Trophoblast cell (in vitro differentiated cells and primary cell): ENCODE measurements at places on chromosomes 2 and 18.

- no peak for DNase-seq
Measured at GRCh38 chr2:230140667-230141066, 71.9 kb upstream of the SLC16A14 start.

DNA sequence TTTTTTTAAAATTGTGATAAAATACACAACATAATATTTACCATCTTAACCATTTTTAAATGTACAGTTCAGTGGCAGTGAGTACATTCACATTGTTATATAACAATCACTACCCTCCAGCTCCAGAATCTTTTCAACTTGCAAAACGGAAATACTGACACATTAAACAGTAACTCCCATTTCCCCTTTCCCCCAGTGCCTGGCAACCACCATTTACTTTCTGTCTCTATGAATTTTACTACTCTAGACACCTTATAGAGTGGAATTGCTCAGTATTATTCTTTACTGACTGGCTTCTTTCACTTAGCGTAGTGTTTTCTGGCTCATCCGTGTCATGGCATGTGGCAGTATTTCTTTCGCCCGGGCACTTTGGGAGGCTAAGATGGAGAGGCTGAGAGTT is 32.6 kb downstream of the FASTKD2 start:
- no peak for DNase-seq

GRCh38 chr2:119608553-119608952 is 64.3 kb downstream of the CFAP221 start:
- DNase-seq = no peak

DNA sequence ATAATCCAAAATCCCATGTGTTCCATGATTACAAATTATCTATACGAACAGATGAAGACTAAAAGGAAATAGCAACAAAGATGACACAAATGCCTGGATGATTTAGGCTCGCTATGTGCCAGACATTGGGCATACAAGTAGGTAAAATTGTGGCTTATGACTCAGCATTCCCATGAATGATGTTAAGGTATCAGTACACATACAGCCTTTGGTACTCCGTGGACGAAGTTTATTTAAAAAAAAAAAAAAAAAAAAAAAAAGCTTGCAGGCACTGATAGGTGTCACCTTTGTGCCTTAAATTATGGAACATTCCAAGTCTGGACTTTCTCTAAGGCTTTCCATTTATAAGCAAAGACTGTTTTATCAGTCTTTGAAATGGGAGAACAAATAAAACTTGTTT is 2.7 kb downstream of the CHAC2 start:
- no peak for DNase-seq

DNA sequence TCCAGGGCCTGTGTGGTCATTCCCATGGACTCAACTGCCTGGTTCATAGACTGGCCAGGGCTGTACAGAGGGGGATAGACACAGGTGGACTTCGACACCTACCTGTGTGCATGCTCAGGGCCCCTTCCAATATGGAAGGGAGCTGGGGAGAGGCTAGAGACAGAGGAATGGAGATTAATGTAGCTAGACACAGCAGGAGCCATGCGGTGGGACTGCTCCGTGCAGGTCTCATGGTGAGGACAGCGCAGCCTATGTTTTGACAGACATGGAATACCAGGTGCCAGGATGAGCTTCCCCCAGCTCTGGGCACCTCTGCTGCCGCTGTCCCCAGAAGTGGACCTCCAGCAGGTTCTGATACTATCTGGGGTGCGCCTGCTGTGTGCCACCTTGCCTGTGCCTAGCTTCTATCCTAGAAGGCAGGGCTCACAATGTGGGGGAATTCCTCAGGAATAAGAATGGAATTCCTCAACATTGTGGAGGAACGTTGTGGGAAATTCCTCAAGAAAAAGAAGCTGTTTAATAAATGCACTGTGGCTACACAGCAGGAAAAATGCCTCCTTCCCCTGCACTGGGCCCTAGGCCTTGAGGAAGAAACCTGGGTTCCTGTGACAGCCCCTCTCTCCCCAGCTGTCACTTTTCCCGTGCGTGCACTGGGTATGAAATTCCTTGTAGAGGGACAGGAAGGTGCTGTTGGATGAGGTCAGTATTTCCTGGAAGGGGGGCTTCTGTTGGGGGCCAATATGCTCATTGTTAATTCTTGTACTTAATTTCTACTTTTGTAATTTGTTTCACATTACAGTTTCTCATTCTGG is 7.3 kb downstream of the IL1R1 start:
- no peak for DNase-seq

DNA sequence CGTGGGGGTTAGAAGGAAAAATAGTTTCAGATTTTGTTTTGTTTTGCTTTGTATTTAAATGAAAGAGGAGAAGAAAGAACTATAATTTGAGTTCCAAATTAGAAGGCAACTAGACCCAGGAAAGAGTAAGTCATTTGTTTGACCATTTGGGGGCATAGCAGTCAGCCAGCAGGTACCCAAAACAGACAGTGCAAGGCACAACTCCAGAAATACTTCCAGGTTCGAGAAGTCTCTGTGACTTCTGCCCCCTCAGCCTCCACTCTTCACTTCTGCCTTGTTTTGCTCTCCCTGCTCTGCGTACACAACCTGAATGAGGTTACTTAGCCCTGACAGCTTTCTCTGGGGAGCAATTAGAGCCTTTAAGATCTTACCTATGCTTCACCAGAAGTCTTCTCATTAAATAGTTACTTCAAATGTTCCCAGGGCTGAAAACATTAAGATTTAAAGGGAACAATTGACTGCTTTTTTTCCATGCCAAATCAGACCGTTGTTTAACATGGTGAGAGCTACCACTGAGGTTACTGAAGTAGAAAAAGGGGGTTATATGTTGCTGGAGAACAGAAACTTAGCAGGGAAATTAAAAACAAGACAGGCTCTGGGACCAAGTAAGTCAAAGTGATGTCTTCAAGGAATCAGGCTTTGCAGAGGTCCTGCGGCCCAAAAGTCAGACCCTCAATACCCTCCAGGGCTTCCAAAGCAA is 216.9 kb downstream of the BCL11A start:
- no peak for DNase-seq
